ENCODE measurements at places on chromosomes 11 and 22.

- DNase-seq = no peak
Observed at GRCh38 chr11:32851251-32851650, 21.5 kb downstream of the PRRG4 start.

DNA sequence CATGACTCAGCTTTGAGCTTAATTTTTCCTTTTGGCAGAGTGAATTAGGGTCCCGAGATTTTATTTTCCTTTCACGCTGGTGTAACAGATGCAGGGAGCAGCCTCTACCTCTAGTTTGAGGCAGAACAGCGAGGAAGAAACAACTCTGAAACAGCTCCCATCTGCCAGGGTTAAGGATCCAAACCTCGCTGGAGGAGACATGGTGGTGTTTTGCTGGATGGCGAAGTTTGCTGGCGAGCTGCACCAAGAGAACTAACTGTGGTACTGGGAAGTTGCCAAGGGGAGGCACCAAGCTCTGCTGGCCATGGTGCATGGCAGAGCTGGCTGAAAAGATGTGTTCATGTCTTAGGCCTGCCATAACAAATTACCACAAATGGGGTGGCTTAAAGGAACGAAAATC lies 7.6 kb upstream of the ALKBH3 start:
- no peak for DNase-seq

- DNase-seq = no peak
Observed at GRCh38 chr22:40727070-40727963, 48.0 kb downstream of the MCHR1 start.

GRCh38 chr11:76768088-76768908 lies 14.9 kb upstream of the TSKU start:
- no peak for DNase-seq

DNA sequence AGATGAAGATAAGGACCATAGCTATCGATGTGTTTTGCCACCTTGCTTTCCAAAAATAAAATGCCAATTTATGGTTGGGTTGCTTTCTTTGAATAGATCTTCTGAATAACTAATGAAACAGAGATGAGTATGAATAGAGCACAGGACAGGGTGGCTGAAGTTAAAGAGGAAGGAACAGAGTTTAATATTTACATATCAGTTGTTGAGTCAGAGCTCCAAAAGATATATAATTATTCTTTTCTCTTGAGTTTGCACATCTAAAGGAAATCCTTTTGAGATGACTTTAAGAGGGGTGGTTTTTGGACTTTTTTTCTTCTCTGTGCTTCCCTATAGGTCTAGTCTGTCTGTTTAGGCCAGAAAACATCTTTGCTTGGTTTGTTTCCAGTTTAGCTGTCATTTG lies 115.2 kb downstream of the DDX10 start:
- no peak for DNase-seq

GRCh38 chr11:123055191-123055901 lies 6.6 kb downstream of the HSPA8 start:
- no peak for DNase-seq

GRCh38 chr11:88246696-88247095 lies 71.5 kb upstream of the RAB38 start:
- peak; percentile 22 for DNase-seq

DNA sequence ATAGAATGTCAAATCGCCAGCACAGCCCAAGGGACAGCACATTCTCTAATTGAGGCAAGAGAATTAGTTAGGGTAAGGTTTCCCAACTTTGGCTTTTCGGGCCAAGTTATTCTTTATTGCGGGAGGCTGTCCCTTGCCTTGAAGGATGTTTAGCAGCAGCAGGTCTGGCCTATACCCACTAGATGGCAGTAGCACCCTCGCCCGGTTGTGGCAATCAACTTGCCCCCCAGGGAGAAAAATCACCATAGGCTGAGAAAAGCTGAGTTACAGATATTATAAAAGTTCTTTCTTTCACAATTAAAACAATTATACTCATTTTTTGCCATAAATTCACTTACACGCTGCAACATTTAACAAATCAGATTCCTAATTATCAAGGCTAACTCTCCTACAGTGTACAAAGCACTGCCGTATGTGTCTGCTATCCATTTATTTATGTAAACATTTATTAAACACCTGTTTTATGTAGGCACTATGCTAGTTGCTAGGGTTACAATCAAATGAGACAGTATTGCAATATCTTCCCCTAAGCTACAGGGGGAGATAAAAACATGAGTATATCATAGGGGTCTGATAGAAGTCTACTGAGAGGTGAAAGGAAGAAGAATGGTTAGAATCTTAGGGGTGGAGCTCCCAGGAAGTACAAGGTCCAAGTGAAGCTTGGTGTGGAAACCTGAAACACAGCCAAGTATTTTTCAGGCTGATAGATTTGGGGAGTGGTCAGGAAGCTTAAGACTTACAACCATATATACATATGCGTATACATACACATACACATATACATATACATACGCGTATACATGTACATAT lies 452.3 kb downstream of the RAB38 start:
- peak; percentile 9 for DNase-seq

GRCh38 chr11:108286370-108286769 lies 63.5 kb downstream of the ATM start:
- DNase-seq = no peak

- peak; percentile 1 for DNase-seq
Observed at GRCh38 chr11:38582151-38582550, 1984.1 kb upstream of the RAG2 start.

DNA sequence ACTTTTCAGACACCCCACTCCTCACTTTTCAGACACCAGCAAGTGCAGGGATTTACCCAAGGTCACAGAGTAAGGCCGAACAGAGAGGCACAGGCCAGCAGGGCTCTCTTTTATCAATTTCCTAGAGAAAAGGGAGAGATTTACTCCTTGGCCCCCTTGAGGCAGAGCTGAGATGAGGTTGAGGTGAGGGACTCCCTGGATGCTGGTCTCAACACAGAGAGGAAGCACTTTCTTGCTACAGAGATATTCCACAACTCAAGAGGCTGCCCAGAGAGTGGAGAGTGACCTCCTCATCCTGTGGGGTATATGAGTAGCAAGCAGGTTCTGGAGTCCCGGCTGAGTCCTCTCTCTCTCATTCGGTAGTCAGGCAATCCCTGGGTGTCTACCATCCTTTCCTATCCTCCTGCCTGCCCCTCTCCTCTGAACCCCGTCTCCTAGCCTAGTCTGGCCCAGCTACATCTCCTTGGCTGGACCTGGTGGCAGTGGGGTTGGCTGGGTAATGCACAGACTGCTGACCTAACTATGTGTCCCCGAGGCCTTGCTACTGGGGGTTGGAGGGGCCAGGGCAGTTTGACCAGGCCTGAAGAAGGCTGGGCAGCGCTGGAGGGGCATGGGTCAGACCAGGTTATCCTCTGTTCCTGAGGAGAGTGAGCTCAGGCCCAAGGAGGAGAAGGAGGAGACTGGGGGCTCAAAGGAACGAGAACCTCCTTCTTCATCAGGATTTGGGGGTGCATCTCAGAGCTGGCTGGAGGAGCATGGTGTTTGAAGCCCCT lies 1.8 kb upstream of the ARHGEF17 start:
- DNase-seq = no peak

DNA sequence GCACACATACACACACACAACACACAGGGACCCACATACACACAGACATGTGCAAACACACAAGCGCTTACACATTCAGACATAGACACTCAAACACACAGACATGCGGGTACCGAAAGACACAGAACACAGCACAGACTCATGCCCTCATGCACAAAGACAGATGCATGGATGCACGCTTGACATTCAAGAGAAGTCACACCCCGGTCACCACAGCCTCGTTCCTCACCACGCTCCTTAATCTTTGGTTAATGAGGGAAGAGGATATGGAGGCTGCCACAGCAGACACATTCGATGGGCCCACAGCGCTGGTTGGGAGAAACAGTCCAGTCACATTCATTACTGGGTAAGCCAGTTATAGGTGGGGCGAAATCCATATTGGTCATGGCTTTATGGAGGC lies 51.9 kb upstream of the EIF3D start:
- no peak for DNase-seq

GRCh38 chr11:35478471-35479091 lies 46.8 kb downstream of the PAMR1 start:
- no peak for DNase-seq

- no peak for DNase-seq
Observed at GRCh38 chr11:64848826-64849597, 4.6 kb upstream of the CDC42BPG start.

GRCh38 chr11:68373815-68374501 lies 61.6 kb downstream of the LRP5 start:
- DNase-seq = peak; percentile 80

GRCh38 chr22:40051322-40051721 lies 56.6 kb downstream of the FAM83F start:
- no peak for DNase-seq

DNA sequence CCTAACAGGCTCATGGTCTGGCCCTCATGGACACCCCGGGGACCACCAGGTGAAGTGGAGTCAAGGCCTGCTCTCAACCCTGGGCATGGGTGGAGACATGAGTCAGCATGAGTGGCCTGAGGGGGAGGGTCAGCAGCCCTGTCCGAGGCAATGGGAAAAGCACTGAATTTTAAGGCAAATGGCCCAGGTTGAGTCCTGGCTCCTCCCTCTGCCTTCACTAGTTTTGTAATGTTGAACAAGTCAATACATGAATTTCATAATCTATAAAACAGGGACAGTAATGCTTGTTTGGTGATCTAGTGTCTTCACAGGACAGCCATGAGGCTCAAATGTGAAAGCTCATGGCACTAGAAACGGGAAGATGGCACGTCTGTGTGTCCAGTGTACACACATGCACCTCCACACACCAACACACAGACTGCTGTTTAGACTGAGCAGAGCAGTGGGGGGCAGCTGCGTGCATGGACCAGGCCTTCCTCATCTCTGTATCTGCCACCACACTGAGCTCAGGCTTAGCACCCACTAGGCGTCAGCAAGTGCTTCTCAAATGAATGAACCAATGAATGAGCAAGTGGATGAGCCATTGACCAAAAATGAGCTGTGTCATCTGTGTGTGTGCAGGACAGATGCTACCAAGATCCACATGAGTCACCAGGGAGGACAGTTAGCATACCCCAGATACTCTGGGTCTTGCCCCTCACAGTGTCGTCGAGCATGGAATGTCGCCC lies 63.4 kb downstream of the NRXN2 start:
- peak; percentile 78 for DNase-seq

DNA sequence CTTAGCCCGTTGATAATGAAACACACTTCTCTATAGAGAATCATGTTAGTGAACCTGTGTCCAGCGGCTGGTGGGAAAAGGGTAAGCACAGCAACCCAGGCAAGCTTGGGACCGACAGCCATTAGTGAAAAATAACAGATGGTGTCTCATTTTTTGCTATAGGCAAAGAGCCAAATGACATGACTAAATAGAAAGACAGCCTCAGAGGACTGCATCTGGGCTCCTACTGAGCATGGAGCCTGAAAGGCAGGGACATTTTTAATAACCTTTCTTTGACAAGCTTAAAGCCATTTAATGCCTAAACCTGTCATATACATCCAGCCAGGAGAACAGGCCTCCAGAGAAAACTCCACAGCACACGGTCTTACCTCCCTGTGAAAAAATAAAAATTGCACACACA lies 67.0 kb downstream of the FANCF start:
- DNase-seq = no peak

DNA sequence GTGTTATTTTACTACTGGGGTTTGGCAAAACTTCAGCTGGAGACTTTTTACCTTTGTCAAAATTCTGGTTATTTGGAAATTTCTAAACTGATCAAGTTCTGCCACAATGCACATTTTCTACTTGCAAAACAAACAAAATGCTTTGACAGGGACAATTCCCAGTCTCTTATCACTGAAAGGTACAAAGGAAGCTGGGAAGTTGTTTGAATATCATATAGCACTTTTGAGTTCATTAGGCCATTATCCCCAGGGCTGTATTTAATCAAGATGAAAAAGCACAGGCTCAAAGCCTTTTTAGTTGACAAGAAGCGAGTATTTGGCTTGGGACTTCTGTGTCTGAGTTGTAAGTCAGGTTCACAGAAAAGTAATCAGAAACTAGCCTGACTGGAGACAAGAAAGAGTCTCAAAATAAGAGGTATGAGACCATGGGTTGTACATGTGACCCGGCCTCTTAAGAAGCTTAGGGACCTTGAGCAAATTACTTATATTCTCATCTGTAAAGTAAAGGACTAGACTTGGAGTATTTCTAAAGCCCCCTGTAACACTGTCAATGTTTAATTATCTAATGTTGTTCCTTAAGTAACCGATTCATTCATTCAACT lies 2.9 kb upstream of the HORMAD2 start:
- DNase-seq = no peak

- DNase-seq = no peak
Observed at GRCh38 chr11:31780078-31780477, 31.0 kb downstream of the PAX6 start.

- DNase-seq = peak; percentile 90
Observed at GRCh38 chr11:66386171-66387069, 14.9 kb upstream of the SLC29A2 start.

DNA sequence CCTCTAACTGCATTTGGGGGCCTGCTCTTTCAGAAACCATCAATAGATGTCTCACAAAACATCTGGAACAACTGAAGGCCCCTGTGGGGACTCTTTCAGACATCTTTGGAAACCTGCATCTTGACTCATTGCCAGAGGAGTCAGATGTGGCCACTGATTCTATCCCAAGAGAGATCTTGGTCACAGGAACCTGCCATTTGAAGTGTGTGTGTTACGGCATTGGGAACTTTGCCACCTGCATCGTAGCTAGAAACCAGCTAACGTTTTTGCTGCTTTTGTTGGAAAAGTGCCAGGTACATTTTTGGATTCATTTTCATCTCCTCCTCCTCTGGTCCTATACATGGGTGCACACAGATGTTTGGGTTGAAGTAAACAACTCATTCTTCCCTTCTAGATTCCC lies 4.3 kb downstream of the SRRD start:
- no peak for DNase-seq

DNA sequence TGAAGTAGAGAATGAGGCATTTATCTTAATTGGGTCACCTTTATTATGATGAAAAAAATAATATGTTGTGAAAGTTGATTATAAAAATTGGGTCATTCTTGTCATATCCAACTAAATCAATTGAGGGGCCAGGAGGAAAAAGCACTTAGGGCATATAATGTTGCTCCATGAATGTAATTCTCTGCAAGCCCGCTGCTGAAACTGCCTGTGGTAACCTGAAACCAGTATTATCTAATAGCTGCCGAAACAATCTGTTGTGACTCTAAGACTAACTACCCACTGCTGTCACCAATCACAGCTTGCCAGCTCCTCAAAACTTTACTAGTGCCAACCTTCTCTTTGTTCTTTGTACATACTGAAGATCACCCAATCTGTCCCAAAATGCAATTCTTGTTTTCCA lies 115.8 kb downstream of the ATG16L2 start:
- peak; percentile 30 for DNase-seq

GRCh38 chr11:57646799-57647303 lies 2.9 kb downstream of the YPEL4 start:
- no peak for DNase-seq

DNA sequence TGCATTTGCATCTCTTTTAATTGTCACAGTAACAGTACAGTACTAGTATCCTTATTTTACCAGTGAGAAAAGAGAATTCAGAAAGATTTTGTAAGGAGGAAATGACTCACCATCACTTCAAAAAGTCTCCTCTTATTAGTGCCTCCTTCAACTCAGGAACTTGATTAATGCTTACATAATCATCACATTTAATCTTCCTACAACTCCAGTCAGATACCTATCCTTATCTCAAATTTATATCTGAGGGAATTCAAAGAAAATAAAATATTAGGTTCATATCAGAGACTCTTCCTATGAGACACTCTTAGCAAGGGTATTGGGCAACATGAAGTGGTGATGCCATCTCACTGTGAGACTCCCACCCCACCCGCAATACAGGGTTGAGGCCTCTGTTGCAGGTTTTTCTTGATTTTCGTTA lies 26.1 kb upstream of the CTSC start:
- peak; percentile 51 for DNase-seq

- no peak for DNase-seq
Observed at GRCh38 chr22:49021926-49022815, 805.5 kb downstream of the BRD1 start.

- no peak for DNase-seq
Observed at GRCh38 chr22:44925465-44926123, 84.2 kb downstream of the PHF21B start.
